ENCODE measurements at places on chromosomes 6 and 20.

DNA sequence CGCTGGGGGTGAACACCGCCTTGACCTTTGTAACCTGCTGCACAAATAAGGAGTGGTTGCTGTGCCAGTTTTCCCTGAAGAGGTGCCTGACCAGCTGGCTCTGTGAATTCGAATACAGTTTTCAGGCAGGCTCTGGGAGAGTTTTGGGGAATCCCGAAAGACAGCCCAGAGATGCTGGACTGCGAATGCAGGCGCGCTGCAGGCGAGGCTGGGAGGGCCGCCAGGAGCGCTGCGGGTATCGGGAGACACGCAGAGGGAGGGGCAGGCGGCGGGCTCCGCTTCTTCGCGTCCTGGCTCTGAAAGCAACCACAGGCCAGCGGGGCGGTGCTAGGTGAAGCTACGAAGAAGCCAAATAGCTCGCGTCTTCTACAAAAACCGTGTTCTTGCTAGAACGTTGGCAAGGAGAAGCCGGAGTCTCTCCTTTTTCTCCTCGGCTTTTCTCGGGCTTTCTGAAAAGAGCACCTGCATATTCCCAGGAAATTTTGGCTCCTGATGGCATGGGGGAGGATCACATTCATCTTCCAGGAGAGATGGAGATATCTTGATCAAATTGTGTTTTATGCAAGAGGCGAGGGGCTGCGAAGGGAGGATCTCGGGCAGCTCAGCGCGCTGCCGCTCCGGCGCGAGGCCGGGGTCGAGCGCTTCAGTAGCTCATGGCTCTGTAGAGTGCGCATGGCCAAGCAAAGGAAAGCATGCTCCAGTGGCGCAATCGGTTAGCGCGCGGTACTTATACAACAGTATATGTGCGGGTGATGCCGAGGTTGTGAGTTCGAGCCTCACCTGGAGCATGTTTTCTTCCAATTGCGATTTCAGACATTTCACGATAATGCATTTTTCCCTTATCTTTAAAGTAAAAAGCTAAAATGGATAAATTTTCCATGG, 158.1 kb upstream of the ZNF184 start:
- DNase-seq = no peak

- no peak for DNase-seq
These were observed 4.5 kb upstream of the TNXB start for GRCh38 chr6:32113386-32114352.

- no peak for DNase-seq
These were observed at the start of gene HS3ST5 for GRCh38 chr6:114342826-114343781. TSS of gene HS3ST5 (minus strand) at chr6:114343023. CDS start at chr6:114062845, 280,178 bp downstream.

DNA sequence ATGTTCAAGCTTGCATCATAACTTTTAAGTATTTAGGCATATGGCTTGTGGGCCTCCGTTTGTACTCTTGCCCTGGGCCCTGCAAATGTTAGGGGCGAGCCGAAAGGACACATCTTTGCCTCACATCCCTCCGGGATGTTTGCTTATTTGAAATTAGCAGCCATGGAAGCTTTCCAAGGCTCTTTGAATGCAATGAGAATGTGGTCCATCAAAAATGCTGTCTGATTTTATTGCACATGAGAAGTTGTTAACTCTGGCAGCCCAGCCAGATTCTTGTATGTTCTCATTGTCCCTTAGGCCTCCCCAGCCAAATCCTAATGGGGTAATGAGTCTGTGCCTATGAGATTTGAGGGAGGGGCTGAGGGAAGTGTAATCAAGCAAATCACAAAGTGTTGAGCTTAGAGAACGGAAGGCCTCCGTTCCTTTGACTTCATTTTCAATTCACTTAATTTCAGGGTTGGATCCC, 261.2 kb upstream of the MARCKS start:
- DNase-seq = no peak

DNA sequence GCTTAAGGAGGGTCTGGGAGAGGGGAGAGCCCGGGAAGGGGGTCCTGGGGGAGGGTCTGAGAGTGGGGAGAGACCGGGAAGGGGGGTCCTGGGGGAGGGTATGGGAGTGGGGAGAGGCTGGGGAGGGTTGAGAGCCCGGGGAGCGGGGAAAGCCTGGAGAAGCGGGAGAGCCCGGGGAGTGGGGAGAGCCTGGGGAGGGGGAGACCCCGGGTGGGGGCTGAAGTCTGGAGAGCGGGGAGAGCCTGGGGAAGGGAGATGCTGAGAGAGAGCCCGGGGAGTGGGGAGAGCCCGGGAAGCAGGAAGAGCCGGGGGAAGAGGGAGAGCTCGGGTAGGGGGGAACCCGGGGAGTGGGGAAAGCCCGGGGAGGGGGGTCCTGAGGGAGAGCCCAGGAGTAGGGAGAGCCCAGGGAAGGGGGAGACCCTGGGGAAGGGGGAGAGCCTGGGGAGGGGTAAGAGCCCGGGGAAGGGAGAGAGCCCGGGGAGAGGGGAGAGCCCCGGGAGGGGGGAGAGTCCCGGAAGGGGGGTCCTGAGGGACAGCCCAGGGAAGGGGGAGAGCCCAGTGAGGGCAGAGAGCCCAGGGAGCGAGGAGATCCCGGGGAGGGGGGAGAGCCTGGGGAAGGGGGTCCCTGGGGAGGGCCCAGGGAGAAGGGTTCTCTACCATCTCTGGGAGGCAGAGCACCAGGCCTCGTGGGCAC, 148.5 kb downstream of the SYNDIG1 start:
- DNase-seq = no peak

GRCh38 chr6:408599-409102, 17.1 kb downstream of the IRF4 start:
- peak; percentile 56 for DNase-seq

DNA sequence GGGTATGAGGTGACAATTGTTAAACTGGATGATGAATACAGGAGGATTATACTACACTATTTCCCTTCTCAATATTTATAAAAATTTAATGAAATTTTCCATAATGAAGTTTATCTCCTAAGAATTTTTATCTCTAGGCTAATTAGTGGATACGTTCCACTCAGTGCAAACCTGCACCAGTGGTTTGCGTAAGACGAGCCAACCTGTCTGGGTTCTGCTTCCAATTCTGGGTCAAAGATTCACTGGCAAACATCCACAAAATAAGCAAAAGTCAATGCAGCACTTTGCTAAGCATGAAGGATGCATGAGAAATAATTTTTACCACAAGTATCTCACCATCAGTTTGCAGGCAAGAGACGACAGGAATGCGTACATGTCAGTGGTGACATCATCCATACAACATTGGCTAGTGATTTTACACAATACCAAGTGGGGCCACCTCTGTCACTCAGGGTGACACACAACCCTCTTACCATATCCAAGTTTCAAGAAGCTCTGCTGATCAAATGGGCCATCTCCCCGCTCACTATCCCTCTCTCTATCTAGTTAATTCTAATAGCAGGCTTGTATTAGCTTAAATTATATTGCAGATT, 51.7 kb downstream of the FAM50B start:
- no peak for DNase-seq
